Ammon's horn (tissue), 1 donor: ENCODE measurements at places on chromosomes 7 and 10.
A peak's percentile ranks its signal among the peaks of the same experiment; 100 is the strongest.

DNA sequence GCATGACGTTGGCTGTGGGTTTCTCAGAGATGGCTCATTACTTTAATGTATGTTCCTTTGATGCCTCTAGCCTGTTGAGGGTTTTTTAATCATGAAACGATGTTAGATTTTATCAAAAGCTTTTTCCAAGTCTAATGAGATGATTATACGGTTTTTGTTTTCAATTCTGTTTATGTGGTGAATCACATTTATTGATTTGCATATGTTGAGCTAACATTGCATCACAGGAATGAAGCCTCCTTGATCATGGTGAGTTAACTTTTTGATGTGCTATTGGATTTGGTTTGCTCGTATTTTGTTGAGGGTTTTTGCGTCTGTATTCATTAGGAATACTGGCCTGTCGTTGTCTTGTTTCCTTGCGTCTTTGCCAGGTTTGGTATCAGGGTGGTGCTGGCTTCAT, 52.3 kb upstream of the PTPN12 start:
- no peak for DNase-seq

DNA sequence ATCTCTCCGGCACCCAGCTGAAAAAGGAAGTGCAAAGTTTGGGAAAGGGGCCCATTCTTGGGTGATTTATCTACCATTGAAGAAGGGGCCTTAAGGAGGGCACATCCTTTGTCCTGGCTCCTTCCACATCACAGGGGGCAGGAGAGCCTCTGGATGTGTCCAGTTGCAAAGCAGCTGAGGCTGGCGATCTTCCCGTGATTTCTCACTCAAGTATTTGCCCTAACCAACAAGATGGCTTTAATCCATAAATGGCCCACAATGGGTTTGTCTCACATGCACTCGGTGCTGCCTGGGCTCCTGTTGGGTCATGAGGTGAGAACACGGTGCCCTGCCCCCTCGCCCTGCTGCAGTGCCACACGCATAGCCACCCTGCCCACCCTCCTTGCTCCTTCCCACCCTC, 14.2 kb upstream of the FRMPD2 start:
- no peak for DNase-seq

GRCh38 chr7:23783115-23783514, 73.1 kb downstream of the STK31 start:
- no peak for DNase-seq

GRCh38 chr7:41910940-41911600, 208.2 kb upstream of the INHBA start:
- no peak for DNase-seq

GRCh38 chr10:4804465-4804864, 21.5 kb upstream of the AKR1E2 start:
- no peak for DNase-seq

- no peak for DNase-seq
Observed at GRCh38 chr7:35261476-35262285, 7.8 kb upstream of the TBX20 start.

GRCh38 chr7:1752771-1753563, 82.9 kb downstream of the ELFN1 start:
- no peak for DNase-seq

- peak; percentile 11 for DNase-seq
Observed at GRCh38 chr10:104824380-104825006, 183.4 kb downstream of the SORCS3 start.

DNA sequence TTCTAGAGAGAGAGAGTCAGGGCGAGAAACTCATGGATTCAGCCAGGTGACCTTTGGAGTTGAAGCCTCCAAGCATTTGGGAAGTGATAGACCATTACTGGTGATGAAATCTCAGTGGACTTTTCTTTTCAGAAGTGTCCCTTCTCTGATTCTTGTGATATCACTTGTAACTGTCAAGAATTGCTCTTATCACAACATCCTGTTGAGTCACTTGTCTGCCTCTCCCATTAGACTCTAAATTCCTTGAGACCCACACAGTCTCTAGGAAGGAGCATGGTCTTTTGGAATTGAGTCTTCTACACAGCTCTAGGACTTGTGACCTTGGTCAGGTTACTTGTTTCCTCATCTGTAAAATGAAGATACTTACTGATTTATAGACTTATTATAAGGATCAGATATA, 81.0 kb downstream of the CFAP58 start:
- no peak for DNase-seq

GRCh38 chr7:33921216-33921938, 16.0 kb downstream of the BMPER start:
- DNase-seq = no peak

DNA sequence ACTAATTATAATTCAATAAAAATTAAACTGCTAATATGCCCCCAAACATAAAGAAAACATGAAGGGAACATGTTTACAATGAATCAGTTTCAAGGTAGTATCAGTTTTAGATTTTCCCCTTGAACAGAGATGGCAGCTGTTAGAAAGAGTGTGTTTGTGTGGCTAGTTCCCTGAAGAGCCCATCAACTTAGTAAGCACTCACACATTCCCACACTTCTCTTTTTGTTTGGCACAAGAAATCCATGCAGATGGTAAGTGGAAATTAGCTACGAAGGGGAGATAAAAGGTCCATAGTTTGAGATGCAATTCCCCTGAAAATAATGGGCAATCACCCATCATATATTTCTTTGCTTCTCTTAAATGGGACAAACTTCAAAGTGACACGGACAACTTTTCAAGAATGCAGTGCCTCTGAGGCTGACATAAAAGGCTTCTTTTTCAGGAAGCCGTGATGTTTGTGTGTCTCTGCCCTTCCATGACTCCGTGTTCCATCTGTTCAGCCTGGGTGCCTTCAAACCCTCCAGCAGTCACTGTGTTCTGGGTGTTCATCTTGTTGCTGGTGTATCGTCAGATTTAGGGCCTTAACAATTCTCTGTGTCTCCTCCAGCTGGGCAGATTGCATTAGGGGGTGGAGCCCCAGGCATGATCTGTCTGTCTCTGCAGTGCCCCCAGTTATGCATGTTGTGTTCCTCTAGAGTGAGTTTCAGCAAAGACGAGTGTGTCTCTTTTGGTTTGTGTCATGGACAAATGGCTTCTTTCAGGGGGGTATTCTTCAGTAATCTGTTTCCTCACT, 259.5 kb upstream of the NPY start:
- DNase-seq = peak; percentile 56

DNA sequence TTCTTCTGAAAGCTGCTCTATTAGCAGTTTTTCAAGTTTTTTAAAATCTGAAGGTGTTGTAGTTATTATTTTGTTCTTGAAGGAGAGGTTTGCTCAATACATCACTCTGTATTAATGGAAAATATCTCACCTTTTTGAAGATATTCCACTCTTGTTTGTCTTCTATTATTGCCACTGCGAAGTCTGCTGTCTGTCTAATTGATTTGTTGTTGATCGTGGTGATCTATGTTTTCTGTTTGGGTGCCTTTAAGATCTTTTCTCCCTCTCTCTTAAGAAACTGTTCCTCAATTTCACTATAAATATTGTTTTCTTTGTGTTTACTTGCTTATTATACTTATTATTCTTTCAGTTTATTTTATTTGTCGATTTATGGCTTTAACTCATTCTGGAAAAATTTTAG, 64.9 kb upstream of the FZD8 start:
- no peak for DNase-seq

- DNase-seq = no peak
Observed at GRCh38 chr10:31528831-31529230, 209.8 kb downstream of the ZEB1 start.

DNA sequence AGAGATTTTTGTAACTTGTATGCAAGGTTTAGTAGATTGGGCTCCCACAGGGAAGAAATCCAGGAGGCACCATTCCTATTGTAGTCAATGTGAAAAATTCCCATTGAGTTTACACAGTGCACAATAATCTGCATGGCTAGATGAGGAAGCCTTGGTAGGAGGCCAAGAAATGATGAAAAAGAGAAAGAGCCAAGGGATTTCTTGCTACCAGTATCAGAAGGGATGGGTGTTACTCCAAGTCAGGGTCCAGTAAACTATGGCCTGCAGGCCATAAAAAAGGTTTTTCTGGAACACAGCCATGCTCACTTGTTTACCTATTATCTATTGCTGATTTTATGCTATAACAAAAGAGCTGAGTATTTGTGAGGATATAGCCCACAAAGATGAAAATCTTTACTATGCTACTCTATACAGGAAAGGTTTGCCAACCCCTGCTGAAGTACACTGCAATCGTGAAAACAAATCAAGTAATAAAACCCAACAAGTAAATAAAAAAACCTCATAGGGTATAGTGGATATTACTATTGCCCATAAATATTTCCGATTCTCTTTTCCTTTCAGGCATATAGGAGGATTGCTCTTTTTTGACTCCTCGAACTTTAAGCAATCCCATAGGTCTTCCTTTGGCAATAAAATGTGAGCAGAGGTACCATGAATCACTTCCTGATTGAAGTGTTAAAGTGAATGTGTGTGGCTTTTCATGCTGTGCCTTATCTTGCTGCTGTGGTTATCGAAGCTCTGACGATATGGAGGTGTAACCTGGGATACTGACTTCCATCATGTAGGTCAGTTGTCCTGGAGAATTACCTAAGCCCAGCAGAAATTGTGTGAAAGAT, 256.3 kb upstream of the MAGI2 start:
- DNase-seq = no peak

- DNase-seq = peak; percentile 33
Observed at GRCh38 chr7:13282377-13282980, 595.0 kb downstream of the ARL4A start.

DNA sequence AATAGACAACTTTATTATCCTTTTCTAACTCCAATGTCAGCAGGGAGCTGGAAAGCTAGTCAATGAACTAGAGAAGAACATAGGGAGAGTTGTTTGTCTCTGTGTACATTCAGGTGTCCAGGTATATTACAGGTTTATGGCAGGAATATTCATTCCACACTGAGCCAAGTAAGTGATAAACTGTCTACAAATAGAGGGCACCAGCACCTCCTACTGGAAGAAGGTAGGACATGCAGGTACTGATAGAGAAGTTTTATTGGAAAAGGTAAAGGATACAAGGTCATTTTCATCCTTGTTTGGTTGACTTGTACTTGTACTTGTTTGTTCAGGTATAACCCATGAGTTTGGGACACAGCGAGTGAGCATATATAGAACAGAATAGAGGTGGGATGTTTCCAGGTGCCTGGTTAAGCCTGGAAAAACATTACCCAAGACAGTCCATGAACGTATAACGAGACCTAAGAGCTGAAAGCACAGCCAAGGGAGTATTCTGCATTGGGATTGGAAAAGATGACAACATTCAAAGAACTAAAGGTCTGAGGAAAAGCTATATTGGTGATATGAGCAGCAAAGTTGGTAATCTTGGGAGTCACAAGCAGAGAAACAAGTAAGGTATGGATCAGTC, 61.4 kb upstream of the PPP1R3C start:
- DNase-seq = no peak

DNA sequence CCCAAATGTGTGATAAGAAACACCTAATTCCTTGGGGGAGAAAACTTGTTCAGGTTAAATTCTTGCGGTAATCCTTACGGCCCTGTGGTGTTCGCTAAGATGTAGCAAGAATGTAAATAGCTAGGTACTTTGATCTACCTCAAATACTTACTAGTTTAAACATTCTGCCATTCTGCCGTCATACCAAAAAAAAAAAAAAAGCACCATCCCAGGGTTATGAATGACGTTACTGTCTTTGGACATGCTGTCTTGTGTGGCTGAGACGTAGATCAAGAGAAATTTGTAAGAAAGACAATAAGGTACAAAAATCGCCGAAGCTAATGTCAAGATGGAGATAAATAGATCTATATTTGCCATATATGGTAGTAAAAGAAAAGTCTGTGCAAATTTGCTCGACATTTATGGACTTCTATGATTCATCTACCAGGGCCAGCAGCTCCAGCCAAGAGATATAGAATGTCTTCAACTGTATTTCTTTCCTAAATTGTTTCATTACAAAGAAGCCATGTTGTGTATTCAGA, 195.6 kb downstream of the CUX1 start:
- DNase-seq = no peak

- DNase-seq = no peak
Observed at GRCh38 chr10:86413046-86413728, 46.6 kb upstream of the GRID1 start.

DNA sequence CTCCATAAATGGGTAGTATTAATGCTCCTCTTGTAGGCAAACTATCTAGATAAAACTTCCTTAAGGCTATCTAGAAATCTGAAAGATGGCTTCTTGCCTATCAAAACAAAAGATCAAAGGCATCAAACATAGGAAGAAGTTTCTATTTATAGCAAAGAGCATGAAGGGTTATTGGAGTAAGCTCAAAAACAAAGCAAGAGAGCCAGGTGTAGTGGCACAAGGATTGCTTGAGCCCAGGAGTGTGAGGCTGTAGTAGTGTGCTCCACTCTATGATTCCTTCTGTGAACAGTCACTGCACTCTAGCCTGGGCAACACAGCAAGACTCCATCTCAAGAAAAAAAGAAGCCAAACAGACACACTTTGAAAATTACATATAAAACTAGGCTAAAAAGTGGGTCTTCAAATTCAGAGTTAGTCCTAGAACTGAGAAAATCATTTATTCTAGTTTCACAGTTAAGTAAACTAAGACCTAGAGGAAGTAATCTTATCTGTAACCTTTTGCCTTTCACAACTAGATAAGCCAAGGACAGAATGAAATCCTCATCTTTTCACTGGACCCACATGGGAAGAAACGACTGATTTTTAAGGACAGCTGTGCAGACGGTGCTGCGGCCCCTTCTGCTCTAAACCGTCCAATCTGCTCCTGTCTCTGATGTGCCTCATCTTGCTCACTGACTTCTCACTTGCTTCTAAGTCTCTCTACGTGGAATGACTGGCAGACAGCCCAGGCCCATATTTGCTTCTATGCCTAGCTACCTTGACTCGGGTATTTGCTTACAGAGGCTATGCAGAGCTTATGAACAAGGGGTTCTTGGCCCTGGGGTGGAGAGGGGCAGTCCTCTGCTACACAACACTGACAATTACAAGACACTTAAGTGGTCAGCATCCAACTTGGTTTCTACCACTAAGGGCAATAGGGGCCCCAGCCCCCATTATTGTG, 50.0 kb downstream of the ESYT2 start:
- DNase-seq = no peak

- no peak for DNase-seq
Observed at GRCh38 chr10:89295597-89295996, 6.2 kb upstream of the IFIT2 start.

DNA sequence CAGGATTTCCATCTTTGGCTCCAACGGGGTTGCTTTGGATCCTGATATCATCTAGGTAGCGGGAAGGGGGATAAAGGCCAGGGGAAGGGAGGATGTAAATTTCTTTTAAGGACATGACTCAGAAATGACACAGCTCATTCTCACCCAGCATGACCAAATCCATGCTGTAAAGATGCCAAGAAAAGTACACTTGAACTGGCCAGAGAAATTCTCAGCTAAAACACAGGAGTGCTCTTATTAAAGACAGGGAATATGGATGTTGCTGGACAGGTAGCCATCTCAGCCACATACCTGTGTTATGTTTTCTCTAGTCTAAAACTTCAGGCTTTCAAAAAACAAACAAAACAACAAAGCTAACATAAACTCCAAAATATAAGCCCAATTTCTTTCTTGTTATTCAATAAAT, 68.3 kb downstream of the NAMPT start:
- DNase-seq = no peak
